ENCODE measurements at places on chromosomes 6 and 20. TPM values are rescaled to one million over a fixed set of nuclear protein-coding genes. Genes with fewer than 3 reads are reported as not detected.

Gene OPRM1
- polyA plus RNA-seq: not detected

Gene NNAT
- not detected for polyA plus RNA-seq

Gene WFDC10B
- polyA plus RNA-seq: not detected

Gene RAMACL
- polyA plus RNA-seq: 0.58 TPM

Gene TFAP2C
- polyA plus RNA-seq: not detected

Gene ZC3H12D
- polyA plus RNA-seq: not detected

Gene SLC17A1
- not detected for polyA plus RNA-seq

Gene CRISP2
- not detected for polyA plus RNA-seq

Gene PXDC1
- polyA plus RNA-seq: not detected

Gene MRPL14
- polyA plus RNA-seq: 107 TPM

Gene PAX1
- polyA plus RNA-seq: not detected

Gene HMGA1
- 19.6 TPM for polyA plus RNA-seq

Gene LIN28B
- polyA plus RNA-seq: not detected

Gene DEFB132
- not detected for polyA plus RNA-seq

Gene NMBR
- polyA plus RNA-seq: not detected

Gene E2F1
- polyA plus RNA-seq: 2.5 TPM

Gene CCN6
- not detected for polyA plus RNA-seq

Gene MUC22
- not detected for polyA plus RNA-seq

Gene BNIP5
- polyA plus RNA-seq: not detected

Gene ADAM33
- not detected for polyA plus RNA-seq

Gene PTCHD4
- not detected for polyA plus RNA-seq

Gene GSTA3
- polyA plus RNA-seq: not detected

Gene TMEM74B
- not detected for polyA plus RNA-seq

Gene MDFI
- not detected for polyA plus RNA-seq

Gene SLC4A11
- not detected for polyA plus RNA-seq

Gene TFAP2D
- polyA plus RNA-seq: not detected

Gene NAA20
- polyA plus RNA-seq: 70.2 TPM

Gene PLEKHG1
- not detected for polyA plus RNA-seq

Gene IL17F
- polyA plus RNA-seq: not detected

Gene SFTA2
- not detected for polyA plus RNA-seq

Gene CDKAL1
- 22.4 TPM for polyA plus RNA-seq

Gene RAB44
- polyA plus RNA-seq: not detected

Gene LAMP5
- not detected for polyA plus RNA-seq

Gene HTR1B
- not detected for polyA plus RNA-seq

Gene BACH2
- 2.3 TPM for polyA plus RNA-seq

Gene SNPH
- polyA plus RNA-seq: 2.8 TPM

Gene MACROD2
- not detected for polyA plus RNA-seq

Gene SPDEF
- polyA plus RNA-seq: not detected

Measured in immature natural killer cell (primary cell).